ENCODE measurements at places on chromosomes 2 and 18. TPM values are rescaled to one million over a fixed set of nuclear protein-coding genes. Genes with fewer than 3 reads are reported as not detected.
A peak's percentile ranks its signal among the peaks of the same experiment; 100 is the strongest.

DNA sequence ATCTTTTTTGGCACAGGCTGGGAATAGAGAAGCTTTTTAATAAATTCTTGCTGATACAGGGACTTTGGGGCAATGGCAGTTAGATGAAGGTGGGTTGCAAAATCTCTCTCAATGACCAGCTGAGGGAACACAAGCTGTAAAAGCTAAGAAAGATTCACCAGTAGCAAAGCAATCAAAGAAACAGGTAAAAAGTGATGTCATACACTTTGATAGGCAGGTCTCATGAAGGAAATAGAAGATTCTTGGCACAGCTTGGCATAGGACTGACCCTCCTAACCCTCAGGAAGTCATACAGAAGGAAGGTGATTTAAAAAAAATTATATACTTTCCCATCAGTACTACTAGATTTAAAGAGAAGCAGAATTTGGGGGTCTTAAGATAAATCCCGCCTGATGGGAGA, 263.6 kb downstream of the LPIN1 start:
- no peak overlapping the region for H3K27ac ChIP-seq
- no peaks in the 10 kb centered on the region for H3K27me3 ChIP-seq
- DNase-seq, result no peak
- no peaks in the 10 kb centered on the region for H3K36me3 ChIP-seq
- no peaks in the 10 kb centered on the region for H3K4me1 ChIP-seq
- H3K4me3 ChIP-seq, result no peak overlapping the region

GRCh38 chr2:43560231-43560547, 35.6 kb downstream of the THADA start:
- H3K36me3 ChIP-seq, result no peaks in the 10 kb centered on the region

DNA sequence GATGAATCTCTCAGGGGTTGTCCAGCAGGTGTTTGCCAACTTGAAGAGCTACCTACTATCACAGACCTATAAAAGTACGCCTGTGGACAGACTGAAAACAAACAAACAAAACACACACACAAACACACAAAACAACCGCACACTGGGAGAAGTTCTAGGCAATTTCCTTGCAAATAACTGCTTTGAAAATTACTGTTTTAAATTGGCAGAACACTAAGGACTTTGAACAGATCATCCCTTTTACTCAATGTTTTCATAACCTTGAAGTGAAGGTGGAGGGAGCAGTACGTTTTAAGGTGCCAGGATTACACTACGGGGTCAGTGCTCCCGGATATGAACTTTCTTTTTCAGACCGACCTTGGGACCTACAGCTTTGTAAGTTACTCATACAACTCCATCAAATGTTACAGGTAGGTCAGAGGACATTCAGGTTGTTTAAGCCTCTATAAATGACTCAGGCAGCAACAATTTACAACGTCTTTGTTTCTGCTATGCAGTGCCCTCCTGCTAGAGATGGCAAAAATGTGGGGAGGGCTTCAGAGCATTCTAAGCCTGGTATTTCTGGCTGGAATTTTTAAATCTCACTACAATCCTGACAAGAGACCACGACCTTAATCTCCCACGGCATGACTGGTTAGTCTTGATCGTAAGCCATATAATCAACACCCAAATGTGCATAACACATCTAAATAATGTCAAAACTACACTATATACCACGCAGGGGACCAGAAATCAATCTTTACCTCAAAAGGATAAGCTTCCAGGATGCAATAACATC, 1.4 kb upstream of the SLC20A1 start:
- H3K27me3 ChIP-seq, result no peaks in the 10 kb centered on the region
- H3K27ac ChIP-seq, result peak overlapping the region; percentile 96
- peak overlapping the region; percentile 90 for H3K4me3 ChIP-seq
- peaks cover 16% of the 10 kb centered on the region for H3K4me1 ChIP-seq
- H3K36me3 ChIP-seq, result peaks cover 11% of the 10 kb centered on the region
- no peak for DNase-seq

GRCh38 chr2:172647439-172647838, 88.2 kb upstream of the RAPGEF4 start:
- H3K27me3 ChIP-seq, result no peaks in the 10 kb centered on the region
- H3K36me3 ChIP-seq, result no peaks in the 10 kb centered on the region

Gene FBXO41
- total RNA-seq, result 13.9 TPM

All from tibial nerve (tissue), 4 donors.